ENCODE measurements at places on chromosomes 11 and 22.

DNA sequence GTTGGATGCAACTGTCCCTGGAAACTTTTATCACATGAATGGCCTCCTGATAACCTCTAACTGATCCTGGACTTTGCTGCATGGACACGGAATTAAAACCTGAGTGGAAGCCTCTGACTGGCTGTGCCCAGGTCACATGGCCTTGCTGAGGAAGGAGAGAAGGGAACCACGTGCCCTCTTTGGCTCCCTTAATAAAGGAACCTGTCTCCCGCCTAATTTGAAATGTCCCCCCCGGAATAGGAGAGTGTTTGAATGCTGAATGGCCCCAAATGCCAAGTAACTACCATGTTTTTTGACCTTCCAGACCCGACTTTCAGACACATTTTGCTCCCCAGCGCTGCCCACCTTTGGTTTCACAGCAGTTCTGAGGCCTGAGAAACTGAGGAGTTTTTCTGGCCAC lies 76.9 kb downstream of the ADAMTS15 start:
- no peak for DNase-seq

GRCh38 chr11:129331217-129331616 lies 44.4 kb upstream of the BARX2 start:
- DNase-seq = no peak

DNA sequence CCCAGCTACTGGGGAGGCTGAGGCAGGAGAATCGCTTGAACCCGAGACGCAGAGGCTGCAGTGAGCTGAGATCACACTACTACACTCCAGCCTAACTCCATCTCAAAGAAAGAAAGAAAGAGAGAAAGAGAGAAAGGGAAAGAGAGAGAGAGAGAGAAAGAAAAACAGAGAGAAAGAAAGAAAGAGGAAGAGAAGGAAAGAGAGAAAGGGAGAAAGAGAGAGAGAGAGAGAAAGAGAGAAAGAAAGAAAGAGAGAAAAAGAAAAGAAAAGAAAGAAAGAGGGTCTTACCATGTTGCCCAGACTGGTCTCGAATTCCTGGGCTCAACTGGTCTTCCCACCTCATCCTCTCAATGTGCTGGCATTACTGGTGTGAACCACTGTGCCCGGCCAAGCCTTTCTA lies 22.3 kb downstream of the FBLN1 start:
- DNase-seq = no peak

DNA sequence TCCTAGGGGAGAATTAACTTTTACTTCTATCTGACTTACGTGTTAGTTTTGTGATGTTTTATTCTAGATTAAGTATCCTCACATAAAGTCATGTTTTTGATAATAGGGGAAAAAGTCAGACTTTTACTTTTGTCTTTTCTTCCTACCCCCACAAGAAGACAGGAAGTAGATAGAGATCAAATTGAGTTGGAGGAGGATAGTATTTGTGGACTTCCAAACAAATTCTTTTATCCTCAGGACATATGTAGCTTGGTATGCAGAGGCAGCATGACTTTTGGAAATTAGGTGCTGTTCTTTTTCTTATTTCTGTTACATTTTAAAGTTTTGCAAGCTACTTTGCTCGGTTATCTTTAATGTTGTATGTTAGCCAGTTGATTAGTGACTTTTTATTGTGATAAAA lies 61.4 kb downstream of the MTMR3 start:
- no peak for DNase-seq

DNA sequence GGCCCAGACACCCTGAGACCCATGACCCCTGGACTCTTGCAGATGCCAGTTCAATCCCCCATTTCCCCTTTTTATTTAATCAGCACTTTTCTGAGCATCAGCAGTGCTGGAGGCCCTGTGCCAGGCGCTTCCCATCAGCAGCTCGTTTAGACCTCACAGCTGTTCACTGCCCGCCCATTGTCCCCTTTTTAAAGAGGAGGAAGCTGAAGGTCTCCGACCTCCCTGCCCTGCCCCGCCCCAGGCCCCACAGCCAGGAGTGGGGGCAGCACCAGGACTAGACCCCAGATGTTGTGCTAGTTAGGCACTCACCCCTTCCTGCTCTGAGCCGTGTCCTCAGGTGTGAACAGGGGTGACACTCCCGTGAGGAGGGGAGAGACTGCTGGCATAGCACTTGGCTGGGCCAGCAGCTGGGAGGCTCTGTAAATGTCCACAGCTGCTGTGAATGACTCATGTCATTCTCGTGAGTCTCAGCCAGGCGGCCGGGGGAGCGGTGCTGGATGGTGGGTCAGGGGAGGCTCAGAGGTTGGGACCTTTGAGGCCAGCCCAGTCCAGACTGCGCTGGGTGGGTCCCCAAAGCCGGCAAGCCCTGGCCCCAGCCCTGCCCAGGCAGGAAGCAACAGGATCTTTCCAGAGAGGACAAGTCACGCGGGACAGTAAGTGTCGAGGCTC lies 19.9 kb downstream of the EMID1 start:
- no peak for DNase-seq

- no peak for DNase-seq
Observed at GRCh38 chr22:29707010-29707409, 12.8 kb upstream of the CABP7 start.

DNA sequence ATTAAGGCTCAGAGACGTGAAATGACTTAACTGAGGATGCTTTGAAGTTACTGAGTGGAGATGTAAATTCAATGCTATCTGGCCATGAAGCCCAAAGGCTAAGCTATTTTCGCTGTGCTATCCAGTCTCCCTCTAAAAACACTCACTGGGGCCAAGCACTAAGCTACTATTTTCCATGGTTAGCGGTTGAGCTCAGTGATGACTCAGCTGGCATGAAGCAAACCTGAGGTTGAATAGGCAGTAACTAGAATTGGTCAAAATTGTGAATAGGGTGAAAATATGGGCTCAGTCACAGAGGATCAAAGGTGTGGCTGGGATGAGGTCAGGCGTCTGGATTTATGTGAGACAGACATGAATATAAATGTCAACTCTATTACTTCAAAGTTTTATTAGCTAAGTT lies 564.2 kb upstream of the KIRREL3 start:
- no peak for DNase-seq

GRCh38 chr11:75535071-75535470 lies 9.3 kb upstream of the GDPD5 start:
- no peak for DNase-seq
